Femur (tissue), 1 donor: ENCODE measurements at places on chromosomes 7 and 10.

- no peak for DNase-seq
These were observed 284.1 kb downstream of the KIF20B start for GRCh38 chr10:89985446-89985845.

DNA sequence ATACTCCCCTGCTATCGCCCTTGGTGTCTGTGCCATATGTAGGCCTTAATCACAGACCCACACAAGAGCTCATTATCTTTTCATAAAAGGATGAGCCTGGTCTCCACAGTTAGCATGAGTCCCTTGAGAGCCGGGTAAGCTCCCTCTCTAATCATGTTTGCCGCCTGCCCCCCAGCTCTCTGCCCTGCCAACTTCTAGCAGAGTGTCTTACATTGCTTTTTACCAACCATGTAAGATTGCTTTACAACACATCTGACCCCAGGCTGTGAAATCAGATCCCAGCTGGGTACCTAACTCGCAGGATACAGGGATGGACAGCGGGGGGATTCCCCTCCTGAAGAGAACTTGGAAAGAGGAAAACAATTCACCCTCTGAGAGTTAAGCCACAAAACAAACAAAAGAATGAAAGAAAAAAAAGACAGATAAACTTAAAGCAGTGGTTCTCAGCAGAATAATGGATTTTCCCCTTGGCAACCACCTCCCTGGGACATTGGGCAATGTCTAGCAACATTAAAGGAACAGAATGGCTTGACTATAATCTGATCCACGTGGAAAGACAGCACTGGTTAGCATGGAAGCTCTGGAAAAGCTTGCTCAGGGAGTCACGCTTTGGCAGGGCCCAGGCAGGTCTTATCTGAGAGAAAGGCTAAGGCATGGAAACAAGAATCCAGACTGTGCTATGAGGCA is 39.4 kb upstream of the ATOH7 start:
- no peak for DNase-seq

- no peak for DNase-seq
These were observed 137.6 kb downstream of the NRP1 start for GRCh38 chr10:33196710-33197491.

DNA sequence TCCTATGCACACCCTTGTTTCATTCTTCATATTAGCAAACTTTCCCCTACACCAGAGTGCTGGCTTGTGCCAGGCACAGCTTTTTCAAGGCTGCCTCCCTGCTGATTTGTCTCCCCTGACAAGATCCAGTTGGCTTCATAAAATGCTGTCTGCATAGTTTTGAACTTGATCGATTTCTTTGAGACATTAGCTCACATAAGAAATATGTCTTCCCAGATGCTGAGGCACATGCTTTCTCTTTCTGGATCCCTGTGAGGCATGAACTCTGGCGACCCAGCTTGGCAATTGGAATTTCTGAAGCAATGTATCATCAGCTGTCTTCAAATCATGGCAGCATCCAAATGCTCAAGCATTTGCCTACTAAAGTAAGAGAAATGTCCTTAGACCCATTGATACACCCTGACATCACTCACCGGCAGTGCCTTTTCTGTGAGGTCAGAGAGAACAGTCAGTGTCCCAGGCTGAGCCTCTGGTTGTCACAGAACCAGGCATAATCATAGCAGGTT is 616.4 kb upstream of the GHITM start:
- DNase-seq, result peak; percentile 50

GRCh38 chr10:32054094-32054493 is 2.1 kb downstream of the KIF5B start:
- peak; percentile 30 for DNase-seq

DNA sequence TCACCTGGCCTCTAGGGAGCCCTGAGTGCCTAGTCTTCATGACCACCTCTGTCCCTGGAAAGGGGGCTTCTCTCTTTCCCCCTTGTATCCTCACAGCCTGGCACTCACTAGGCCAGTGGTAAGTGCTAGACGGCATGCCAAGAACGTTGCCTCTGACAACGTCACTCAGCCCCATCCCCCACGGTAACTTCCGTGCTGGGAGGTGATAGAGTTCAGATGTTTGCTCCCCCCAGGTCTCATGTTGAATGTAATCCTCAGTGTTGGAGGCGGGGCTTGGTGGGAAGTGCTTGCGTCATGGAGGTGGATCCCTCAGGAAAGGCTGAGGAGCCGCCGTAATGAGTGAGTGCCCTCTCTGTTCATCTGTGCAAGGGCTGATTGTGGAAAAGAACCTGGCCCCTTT is 343.3 kb upstream of the MKI67 start:
- no peak for DNase-seq

GRCh38 chr10:83539528-83540308 is 599.6 kb upstream of the GHITM start:
- peak; percentile 90 for DNase-seq
